ENCODE measurements at places on chromosomes 2 and 18.
A peak's percentile ranks its signal among the peaks of the same experiment; 100 is the strongest.

DNA sequence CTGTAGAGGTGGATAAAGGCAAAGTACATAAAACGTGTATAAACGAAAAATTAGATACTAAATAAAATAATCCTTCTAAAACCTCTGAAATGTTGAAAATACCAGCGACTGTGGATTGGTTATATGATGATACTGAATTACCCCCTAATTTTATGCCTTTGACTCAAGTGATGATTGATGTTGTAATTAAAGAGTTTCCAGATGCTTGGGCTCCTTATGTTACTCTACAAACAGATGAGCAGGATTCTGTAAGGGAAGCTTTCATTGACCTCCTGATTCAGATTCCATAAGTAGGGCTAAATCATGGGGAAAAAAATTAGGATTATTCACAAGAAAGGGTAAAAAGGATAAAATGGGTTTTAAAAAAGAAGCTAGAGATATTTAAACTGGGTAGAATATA lies 418.2 kb upstream of the SLC39A10 start:
- DNase-seq, result no peak

- DNase-seq, result no peak
These were observed 102.6 kb downstream of the DYSF start for GRCh38 chr2:71555798-71556454.

DNA sequence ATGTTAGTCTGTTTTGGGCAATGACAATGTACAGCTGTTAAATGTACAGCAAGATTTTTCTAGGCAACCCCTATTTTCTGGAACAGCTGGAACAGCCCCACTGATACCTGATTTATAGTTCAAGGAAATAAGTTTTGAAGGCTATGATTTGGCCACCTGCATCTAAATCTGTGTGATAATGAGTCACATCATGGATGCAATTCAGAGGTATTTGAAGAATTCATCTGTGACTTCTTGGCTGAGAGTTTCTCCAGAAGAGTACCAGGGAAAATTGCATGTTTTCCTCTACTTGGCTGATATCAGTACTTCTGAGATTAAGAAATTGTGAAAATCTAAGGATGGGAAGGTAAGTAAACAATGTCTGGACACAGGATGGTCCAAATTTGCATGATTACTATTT lies 40.7 kb upstream of the NT5C1B start:
- no peak for DNase-seq

- no peak for DNase-seq
These were observed 596.0 kb downstream of the LRP1B start for GRCh38 chr2:141534666-141535362.

DNA sequence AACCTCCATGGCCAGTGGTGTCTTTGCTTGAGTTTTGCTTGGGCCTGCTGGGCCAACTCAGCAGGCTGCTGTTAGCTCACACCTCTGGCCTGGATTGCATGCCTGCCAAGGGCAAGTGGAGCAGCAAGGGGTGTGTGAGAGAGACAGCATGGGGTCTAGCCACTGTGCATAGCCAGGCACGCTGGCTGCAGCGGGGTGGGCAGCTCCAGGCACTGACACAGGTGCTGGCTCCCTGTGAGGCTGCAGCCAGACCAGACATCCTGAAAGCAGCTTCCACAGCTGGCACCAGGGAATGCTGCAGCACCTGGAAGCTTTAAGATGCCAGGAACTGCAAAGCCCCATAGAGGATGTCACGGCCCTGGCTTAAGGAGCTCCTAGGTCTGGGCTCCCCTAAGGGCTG lies 376.4 kb upstream of the VWC2L start:
- DNase-seq, result no peak

DNA sequence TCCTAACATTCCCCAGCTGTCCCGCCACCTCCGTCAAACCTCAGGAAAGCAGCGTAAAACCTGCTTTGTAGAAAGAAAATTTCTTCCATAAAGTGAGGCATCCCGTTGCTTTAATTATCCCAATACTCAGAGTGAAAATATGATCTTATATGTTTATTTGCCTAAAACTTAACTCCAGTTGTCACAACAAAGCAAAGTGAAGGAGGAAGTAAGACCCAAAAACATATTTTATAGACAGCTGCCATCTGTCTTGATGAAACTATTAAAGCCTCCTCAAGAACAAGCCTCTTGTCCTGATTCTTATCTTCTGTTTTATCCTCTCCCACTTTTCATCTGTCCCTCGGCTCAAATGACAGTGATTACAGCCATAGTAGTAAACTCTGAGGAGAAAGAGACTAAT lies 28.9 kb upstream of the LPIN2 start:
- DNase-seq, result no peak

GRCh38 chr2:102021779-102022178 lies 30.0 kb downstream of the IL1R2 start:
- no peak for DNase-seq

- no peak for DNase-seq
These were observed 28.6 kb upstream of the FHL2 start for GRCh38 chr2:105427485-105427884.

GRCh38 chr18:75554644-75555185 lies 127.2 kb upstream of the SMIM21 start:
- DNase-seq, result no peak

- DNase-seq, result peak; percentile 31
These were observed 8.0 kb upstream of the CFAP221 start for GRCh38 chr2:119536211-119536610.

GRCh38 chr18:67514901-67515540 lies 1.5 kb downstream of the DSEL start:
- DNase-seq, result no peak

GRCh38 chr18:1797235-1797634 lies 774.1 kb downstream of the METTL4 start:
- no peak for DNase-seq

- DNase-seq, result no peak
These were observed 150.0 kb downstream of the SLC4A3 start for GRCh38 chr2:219777388-219777787.

GRCh38 chr2:143828763-143829537 lies 691.0 kb downstream of the ZEB2 start:
- no peak for DNase-seq

- no peak for DNase-seq
These were observed at the start of gene MAPK4 for GRCh38 chr18:50559752-50560680. MAPK4 (plus strand) TSS chr18:50560087; CDS start chr18:50663959, 103,872 bp downstream.

DNA sequence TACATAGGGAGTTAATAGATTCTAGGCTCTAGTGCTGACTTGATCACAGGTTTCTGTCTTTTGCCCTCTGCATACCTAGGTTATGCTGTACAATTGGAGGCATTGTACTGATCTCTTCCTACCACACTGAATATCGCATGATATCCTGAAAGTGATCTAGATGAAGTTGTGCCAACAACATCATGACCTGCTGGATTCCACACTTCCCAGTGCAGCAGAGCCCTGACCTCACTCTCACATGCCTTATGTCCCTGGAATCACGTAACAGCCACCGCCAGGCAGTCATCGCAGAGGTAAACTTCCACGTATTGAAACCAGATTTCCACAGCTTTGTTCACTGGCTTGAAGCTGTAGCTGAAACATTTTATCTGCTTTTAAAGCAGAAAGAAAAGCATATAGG lies 214.0 kb downstream of the ANKRD30B start:
- DNase-seq, result no peak

GRCh38 chr2:95320986-95321767 lies 24.0 kb downstream of the KCNIP3 start:
- DNase-seq, result no peak

DNA sequence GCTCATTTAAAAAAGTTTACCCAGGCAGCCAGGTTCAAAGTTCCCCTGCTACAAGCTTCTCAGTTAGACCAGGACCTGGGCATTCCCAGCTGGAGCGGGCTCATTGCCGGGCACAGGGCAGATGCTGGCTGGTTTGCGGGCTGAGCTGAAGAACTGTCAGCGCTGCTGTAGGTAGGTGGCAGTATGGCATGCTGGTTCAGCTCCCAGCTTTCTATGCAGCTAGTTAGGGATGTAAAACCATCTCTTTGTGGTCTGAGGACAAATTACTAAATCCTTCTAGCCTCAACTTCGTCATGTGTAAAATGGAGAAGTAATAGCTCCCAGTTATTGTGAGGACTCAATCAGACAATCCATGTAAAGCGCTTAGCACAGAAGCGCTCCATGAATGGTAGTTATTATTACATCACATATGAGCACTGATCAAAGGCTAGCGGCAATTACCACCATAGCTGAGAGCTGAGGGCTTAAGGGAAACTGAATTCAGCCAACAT lies 2.4 kb upstream of the LDLRAD4 start:
- DNase-seq, result no peak

GRCh38 chr18:63185984-63186383 lies 133.6 kb downstream of the BCL2 start:
- DNase-seq, result peak; percentile 65

GRCh38 chr18:33644494-33644893 lies 66.5 kb downstream of the ASXL3 start:
- DNase-seq, result no peak

GRCh38 chr2:119246884-119247843 lies 23.5 kb downstream of the STEAP3 start:
- no peak for DNase-seq

GRCh38 chr18:58609536-58609993 lies 19.3 kb downstream of the ALPK2 start:
- DNase-seq, result no peak

GRCh38 chr18:21450913-21451312 lies 149.6 kb downstream of the ESCO1 start:
- DNase-seq, result no peak

DNA sequence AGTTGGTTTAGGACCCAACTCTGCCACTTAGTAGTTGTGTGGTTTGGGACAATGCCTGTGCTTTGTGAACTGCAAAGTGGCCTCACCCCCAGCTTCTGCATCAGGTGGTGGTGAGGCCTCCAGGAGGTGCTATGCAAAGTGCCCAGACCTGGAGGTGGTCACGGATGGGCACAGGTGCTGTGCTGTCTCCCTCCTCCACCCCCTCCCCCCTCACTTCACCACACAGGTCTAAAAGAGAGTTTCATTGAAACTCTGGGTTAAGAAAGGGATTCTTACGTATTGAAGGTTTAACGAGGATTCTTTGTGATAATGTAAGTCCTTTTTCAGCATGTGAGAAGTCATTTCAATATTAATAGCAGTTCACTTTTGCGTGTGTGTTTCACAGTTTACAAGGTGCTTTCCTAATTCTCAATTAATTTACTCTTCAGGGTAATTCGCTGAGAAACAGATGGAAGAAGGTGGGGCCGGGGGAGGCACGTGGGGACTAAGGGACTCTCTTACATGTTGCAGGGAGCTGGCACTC lies 369.9 kb downstream of the LPIN1 start:
- no peak for DNase-seq

- DNase-seq, result no peak
These were observed 90.4 kb upstream of the UNC80 start for GRCh38 chr2:209681201-209681735.

GRCh38 chr2:34705551-34706247 lies 1106.6 kb upstream of the FAM98A start:
- DNase-seq, result no peak
